Adipocyte (in vitro differentiated cells): ENCODE measurements at places on chromosomes 11 and 22.

GRCh38 chr11:85310479-85310878, 316.7 kb downstream of the DLG2 start:
- DNase-seq: no peak

DNA sequence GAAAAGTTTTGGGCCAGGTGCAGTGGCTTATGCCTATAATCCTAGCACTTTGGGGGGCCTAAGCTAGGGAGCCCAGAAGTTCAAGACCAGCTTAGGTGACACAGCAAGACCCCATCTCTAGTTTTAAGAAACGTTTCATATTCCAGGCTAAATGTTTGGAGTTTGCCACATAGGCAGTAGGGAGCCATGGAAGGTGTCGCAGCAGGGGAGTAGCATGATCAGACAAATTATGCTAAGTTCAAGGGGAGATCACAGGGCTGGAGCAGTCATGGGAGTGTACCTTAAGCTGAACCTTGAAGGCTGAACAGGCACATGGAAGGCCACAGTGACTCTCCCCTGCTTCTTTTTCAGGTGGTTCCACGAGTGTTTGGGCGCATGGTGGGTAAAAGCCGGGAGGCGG, 5.9 kb upstream of the NHERF4 start:
- no peak for DNase-seq

DNA sequence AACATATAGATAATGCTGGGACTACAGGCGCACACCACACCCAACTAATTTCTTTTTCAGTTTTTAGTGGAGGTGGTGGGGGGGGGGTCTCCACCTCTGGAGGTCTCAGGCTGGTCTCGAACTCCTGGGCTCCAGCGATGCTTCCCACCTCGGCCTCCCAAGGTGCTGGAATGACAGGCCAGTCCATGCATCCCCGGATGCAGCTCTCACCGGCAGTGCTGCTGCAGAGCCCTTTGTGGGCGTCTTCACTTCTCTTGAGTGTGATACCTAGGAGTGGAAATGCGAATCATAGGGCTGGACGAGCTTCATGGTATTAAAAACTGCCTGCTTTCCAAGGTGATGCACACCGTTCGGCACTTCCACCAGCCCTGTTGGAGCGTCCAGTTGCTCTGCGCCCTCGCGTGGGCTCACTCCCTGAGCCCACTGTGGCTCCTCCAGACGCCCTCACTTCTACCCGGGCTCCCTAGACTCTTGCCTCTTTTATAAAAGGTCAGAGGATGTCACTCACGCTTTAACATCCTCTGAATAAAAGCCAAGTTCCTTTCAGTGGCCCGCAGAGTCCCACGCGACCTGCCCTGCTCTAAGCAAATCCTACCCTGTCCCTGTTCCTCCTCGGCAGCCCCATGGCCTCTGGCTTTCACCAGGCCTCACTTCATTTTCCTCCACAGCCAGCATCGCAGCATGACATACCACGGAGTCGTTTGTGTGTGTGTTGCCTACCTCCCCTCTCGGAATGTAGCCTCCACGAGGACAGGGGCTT, 837 bp upstream of the BID start:
- DNase-seq: no peak

GRCh38 chr11:95339086-95339901, 108.3 kb upstream of the SESN3 start:
- peak; percentile 42 for DNase-seq

GRCh38 chr11:118804094-118804493, 13.1 kb upstream of the DDX6 start:
- DNase-seq: no peak

DNA sequence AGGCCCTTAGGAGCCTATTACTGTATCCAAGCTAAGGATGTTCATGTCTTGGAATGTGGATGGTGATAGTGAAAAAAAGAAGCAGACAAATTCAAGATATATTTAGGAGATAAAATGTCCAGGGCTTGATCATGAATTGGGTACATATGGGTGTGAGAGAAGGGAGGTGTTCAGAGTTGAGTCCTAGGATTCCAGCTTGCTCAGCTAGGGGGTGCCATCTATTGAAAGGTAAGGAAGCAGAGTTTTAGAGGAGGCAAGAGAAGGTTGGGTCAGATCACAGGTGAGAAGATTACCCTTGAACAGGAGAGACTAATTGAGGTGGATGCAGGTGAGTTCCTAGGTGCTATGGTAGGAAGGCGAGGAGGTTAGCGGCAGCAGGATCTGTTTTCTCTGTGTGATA, 60.5 kb downstream of the GRAMD1B start:
- no peak for DNase-seq

- no peak for DNase-seq
Measured at GRCh38 chr11:103420593-103420992, 311.4 kb downstream of the DYNC2H1 start.

GRCh38 chr11:16883174-16883573, 131.0 kb downstream of the PLEKHA7 start:
- no peak for DNase-seq

DNA sequence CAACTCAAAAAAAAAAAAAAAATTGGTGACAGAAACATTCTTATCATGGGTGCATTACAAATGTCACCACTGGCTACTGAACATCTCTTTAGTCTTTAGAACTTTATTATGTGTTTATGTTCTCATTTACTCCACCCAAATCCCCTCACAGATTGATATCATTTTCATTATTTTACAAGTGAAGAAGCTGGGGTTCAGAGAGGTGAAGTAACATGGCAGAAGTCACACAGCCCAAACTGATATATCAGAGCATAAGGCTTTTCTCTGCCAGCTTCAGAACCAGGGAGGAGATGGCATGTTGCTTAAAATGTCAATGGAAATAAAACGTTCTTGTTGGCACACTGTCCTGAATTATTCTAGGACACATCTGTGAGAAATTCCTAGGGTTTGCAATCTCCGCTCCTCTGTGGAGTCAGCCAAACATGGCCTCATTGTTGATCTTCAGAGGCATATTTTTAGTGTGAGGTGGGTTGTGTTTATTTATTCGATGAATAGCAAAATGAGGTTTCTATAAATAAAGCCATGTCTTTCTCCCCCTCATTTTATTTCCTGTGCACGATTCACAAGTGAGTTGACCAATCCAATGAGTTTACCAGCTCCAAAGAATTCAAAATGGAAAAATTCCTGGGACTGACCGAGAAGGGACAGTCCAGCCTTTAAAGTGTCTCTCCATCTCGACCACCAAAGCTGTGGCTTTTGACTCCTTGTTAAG, 72.9 kb upstream of the ANO1 start:
- DNase-seq: peak; percentile 80

DNA sequence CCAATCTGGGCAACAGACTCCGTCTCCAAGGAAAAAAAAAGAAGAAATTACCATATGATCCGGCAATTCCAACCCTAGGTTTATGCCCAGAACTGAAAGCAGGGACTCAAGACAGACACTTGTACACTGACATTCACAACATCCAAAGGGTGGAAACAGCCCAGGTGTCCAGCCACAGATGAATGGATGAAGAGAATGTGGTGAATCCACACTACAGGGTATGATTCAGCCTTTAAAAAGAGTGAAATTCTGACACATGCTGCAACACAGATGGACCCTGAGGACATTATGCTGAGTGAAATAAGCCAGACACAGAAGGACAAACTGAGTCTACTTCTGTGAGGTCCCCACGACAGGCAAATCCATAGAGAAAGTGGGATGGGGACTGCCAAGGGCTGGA, 43.9 kb downstream of the SGSM3 start:
- no peak for DNase-seq

DNA sequence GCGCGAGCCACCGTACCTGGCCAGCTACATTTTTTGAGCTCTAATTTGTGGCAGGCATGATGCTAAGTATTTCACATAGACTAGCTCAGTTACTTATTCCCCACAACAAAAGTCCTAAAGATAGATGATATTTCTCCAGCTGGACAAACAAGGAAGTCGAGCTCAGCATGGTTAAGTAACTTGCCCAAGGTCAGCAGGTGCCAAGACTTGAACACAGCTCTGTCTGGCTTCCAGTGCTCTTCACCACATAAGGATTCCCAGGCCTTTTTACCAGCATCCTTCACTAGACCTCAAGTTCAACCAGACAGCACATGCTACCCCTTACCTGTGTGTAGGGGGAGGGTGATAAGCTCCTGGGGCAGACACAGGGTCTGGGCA, 177.3 kb upstream of the NCAM1 start:
- no peak for DNase-seq

- DNase-seq: no peak
Measured at GRCh38 chr11:41532413-41532812, 73.0 kb upstream of the LRRC4C start.
